ENCODE measurements at places on chromosomes 4 and X. TPM values are rescaled to one million over a fixed set of nuclear protein-coding genes. Genes with fewer than 3 reads are reported as not detected.

DNA sequence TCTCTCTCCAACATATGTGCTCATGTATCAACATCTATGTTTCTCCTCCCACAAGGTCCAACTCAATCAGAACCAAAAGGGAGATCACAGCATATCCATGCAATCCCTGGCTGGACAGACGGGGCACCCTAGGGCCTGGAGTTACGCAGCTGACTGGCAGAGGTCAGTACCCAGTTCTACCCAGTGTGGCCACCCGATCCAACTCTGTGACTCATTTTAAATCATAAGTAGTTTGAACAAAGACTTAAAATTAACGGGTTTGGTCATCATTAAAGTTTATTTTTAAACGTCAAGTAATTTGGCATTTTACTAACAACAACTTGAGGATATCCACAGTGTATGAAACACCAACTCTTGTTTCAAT, 59.5 kb downstream of the APBB2 start:
- no peak for DNase-seq

GRCh38 chr4:106291678-106292077, 24.3 kb downstream of the TBCK start:
- DNase-seq: no peak

- no peak for DNase-seq
These were observed 31.5 kb upstream of the ELF2 start for GRCh38 chr4:139208404-139208945.

DNA sequence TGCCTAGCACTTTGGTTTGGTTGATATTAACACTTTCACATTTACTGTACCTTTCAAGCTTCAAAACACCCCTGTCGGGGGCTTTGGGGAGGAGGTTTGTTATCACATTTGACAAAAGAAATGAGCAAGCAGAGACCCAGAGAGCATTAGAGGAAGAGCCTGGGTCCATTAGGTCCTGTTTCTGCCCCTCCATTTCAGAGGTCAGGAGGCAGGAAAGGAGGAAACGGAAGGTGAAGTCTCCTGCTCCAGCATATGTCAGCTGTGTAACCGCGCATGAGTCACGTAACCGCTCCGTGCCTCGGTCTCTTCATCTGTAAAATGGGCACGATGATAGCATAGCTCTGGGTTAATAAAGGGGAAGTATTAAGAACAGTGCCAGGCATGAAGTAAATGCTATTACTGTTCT, 201.9 kb upstream of the BCOR start:
- no peak for DNase-seq

The COX7B2 gene
- not detected for polyA plus RNA-seq

The LINC00632 gene
- 5.0 TPM for polyA plus RNA-seq

Measured in renal cortex interstitium (tissue), 15 donors.